ENCODE measurements at places on chromosomes 6 and 20. TPM values are rescaled to one million over a fixed set of nuclear protein-coding genes. Genes with fewer than 3 reads are reported as not detected.

The ACTL10 gene
- 2.6 TPM for total RNA-seq

The SPATA25 gene
- 1.1 TPM for total RNA-seq

The ECT2L gene
- not detected for total RNA-seq

The KCNG1 gene
- 2.2 TPM for total RNA-seq

The EPPIN gene
- not detected for total RNA-seq

- no peaks in the 10 kb centered on the region for H3K4me1 ChIP-seq
- H3K36me3 ChIP-seq = no peaks in the 10 kb centered on the region
- H3K27me3 ChIP-seq = no peaks in the 10 kb centered on the region
- no peak overlapping the region for H3K27ac ChIP-seq
- no peak overlapping the region for H3K4me3 ChIP-seq
Measured at GRCh38 chr6:114955363-114955762, 612.5 kb upstream of the HS3ST5 start.

DNA sequence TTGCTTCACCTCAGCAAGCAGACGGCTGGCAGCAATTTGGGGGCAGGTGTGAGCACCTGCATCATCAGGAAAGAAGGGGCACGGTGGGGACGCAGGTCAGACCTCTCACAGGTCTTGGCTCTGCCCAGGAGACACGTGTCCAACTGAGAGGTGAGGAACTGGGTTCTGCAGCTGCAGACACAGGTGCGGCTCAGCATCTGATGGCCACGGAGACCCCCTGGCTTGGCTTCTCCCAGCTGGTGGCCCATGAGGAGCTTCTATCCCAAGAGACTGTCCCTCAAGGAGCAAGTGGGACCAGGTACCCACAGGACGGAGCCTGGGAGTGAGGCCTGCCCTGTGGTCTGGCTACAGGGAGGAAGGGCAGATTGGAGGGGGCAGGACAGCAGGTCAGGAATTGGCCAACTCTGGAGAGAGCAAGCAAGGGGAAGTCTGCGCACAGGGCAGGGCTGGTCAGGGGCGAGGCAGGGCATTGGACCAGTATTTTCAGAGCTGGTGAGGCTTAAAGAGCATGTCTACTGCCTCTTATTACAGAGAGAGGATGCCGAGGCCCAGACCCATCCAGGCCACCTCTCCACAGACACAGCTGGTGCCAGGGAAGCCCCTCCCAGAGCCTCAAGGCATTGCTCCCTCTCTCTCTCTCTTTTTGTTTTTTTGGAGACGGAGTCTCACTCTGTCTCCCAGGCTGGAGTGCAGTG is 4.2 kb downstream of the STMN3 start:
- H3K36me3 ChIP-seq = no peaks in the 10 kb centered on the region
- no peak for DNase-seq
- H3K27me3 ChIP-seq = peaks cover 18% of the 10 kb centered on the region
- no peak overlapping the region for H3K27ac ChIP-seq

GRCh38 chr20:18666803-18667415 is 79.1 kb downstream of the DTD1 start:
- H3K27me3 ChIP-seq = no peaks in the 10 kb centered on the region
- no peaks in the 10 kb centered on the region for H3K4me1 ChIP-seq
- H3K4me3 ChIP-seq = no peak overlapping the region
- H3K27ac ChIP-seq = no peak overlapping the region
- DNase-seq = no peak

DNA sequence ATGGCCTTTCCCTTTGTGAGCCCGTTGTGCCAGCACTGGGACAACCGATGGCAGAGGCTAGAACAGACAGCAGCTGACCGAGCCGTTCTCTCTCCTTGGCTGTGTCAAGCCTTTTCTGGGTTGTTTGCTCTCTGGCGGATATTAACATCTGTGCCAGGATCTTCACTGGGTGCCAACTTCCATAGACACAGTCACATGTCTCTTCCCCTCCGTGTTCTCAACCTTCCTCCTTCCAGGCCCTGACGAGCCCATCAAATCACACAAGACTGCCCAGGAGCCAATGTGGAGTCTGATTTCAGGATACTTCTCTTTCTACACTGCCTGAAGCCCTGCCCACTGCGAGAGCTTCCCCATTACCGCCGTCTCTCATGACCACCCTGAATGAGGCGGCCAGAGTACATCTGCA is 111.0 kb upstream of the RALGAPA2 start:
- no peak for DNase-seq
- no peaks in the 10 kb centered on the region for H3K4me1 ChIP-seq
- H3K27ac ChIP-seq = no peak overlapping the region
- H3K4me3 ChIP-seq = no peak overlapping the region

DNA sequence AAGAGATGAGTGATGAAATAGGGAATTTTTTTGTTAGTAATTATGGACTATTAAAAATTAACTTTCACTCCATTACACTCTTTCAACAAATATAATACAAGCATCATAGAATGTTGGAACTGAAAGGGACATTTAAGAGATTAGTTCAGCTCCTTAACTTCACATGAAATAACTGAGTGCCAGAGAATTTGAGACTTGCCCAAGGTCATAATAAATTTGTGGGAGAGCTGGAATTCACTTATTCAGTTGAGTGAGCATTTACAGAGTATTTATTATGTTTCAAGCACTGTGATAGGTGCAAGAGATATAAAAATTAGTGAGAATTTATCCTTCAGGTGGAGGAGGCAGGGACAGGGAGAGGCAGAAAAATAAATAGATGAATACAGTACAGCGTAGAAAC is 154.6 kb downstream of the KCNQ5 start:
- no peak for DNase-seq
- no peak overlapping the region for H3K4me3 ChIP-seq
- H3K27ac ChIP-seq = no peak overlapping the region
- H3K36me3 ChIP-seq = no peaks in the 10 kb centered on the region
- no peaks in the 10 kb centered on the region for H3K27me3 ChIP-seq

GRCh38 chr6:27038498-27038897 is 209.0 kb upstream of the PRSS16 start:
- H3K4me3 ChIP-seq = no peak overlapping the region
- H3K27me3 ChIP-seq = peaks cover 32% of the 10 kb centered on the region
- no peaks in the 10 kb centered on the region for H3K36me3 ChIP-seq
- H3K27ac ChIP-seq = no peak overlapping the region
- DNase-seq = no peak

GRCh38 chr6:170091639-170092579 is 199.0 kb downstream of the DLL1 start:
- H3K27ac ChIP-seq = no peak overlapping the region
- H3K27me3 ChIP-seq = no peaks in the 10 kb centered on the region
- no peak overlapping the region for H3K4me3 ChIP-seq

- H3K27ac ChIP-seq = no peak overlapping the region
- peaks cover 22% of the 10 kb centered on the region for H3K27me3 ChIP-seq
- no peaks in the 10 kb centered on the region for H3K36me3 ChIP-seq
- no peak for DNase-seq
- no peak overlapping the region for H3K4me3 ChIP-seq
Measured at GRCh38 chr20:4516876-4517275, 204.8 kb upstream of the PRND start.

DNA sequence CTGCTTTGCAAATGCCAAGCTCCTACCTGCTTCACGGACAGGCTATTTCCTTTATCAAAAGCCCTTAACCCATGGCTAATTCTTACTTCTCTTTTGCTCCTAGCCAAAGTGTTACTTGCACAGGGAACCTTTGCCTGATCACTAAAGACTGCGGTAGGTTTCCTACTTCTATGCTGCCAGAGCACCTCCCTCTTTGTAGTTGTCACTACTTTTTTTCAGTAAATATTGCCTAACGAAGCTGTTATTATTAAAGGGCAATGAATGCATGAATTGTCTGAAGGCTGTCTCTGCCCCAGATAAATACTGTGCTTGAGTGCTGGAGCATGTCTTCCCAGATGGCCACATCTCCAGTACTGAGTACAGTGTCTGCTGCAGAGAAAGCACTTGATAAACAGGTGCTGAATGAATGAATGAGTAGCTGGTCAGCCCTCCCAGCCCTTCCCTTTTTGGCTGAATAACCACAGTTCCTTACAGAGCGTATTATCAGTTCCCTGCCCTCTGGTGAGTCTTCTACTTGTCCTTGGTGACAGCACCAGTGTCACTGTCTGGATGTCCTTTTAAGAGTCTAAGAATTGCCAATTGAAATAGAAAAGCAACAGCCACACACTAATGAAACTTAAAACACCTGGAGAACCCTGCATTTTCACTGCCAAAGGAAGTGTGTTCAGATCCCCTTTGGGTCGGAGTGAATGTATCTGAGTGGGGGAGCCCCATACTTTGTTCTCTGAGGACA is 73.6 kb upstream of the TRAF3IP2 start:
- H3K36me3 ChIP-seq = peaks cover 77% of the 10 kb centered on the region
- no peak overlapping the region for H3K27ac ChIP-seq
- no peaks in the 10 kb centered on the region for H3K27me3 ChIP-seq
- no peak for DNase-seq
- peaks cover 14% of the 10 kb centered on the region for H3K4me1 ChIP-seq

GRCh38 chr6:123323452-123324329 is 313.1 kb downstream of the TRDN start:
- H3K4me1 ChIP-seq = no peaks in the 10 kb centered on the region
- H3K36me3 ChIP-seq = no peaks in the 10 kb centered on the region
- no peaks in the 10 kb centered on the region for H3K27me3 ChIP-seq

- no peaks in the 10 kb centered on the region for H3K36me3 ChIP-seq
- no peak overlapping the region for H3K27ac ChIP-seq
Measured at GRCh38 chr20:20102716-20103258, 50.5 kb downstream of the CFAP61 start.

GRCh38 chr6:43242908-43243663 is at the start of gene TTBK1:
TSS of gene TTBK1 (plus strand) at chr6:43243481. CDS start at chr6:43246661, 3,180 bp downstream.
- no peaks in the 10 kb centered on the region for H3K36me3 ChIP-seq
- H3K4me1 ChIP-seq = peaks cover 20% of the 10 kb centered on the region
- H3K27me3 ChIP-seq = peaks cover 17% of the 10 kb centered on the region
- H3K27ac ChIP-seq = no peak within 1 kb of the TSS

GRCh38 chr6:50698546-50698945 is 14.8 kb upstream of the TFAP2D start:
- DNase-seq = no peak
- H3K4me1 ChIP-seq = no peaks in the 10 kb centered on the region
- no peaks in the 10 kb centered on the region for H3K27me3 ChIP-seq
